AG09319 (cell line): ENCODE measurements at places on chromosomes 11 and 22.

GRCh38 chr11:130599073-130599654, 150.7 kb downstream of the ADAMTS15 start:
- no peak for DNase-seq

GRCh38 chr11:13475091-13475490, 12.1 kb upstream of the BTBD10 start:
- DNase-seq: no peak

GRCh38 chr11:12088047-12088481, 22.3 kb upstream of the MICAL2 start:
- no peak for DNase-seq

DNA sequence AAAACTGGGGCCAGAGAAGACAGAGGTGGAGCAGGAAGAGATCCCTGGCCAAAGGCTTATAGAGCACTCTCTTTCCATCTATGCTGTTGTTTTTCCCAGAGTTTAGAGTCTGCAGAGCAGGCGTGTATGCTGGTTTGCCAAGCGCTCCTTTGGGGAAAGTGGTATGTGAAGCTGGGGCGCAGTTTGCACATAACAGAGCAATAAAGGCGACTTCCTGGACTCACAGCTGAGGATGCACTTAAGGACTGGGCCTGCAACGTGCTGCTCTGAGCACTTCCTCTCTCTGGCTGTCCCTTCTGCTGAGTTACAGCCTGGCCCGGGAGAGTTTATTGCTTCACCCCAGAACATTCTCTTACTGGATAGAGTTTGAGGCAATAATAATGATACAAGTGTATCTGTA, 41.7 kb downstream of the THAP12 start:
- no peak for DNase-seq

GRCh38 chr22:30284172-30284571, 5.1 kb downstream of the CASTOR1 start:
- DNase-seq: no peak

GRCh38 chr22:43088627-43088983, 586 bp downstream of the TTLL1 start:
- no peak for DNase-seq

- DNase-seq: no peak
Measured at GRCh38 chr11:115272925-115273324, 231.3 kb downstream of the CADM1 start.

- peak; percentile 47 for DNase-seq
Measured at GRCh38 chr11:123407130-123407995, 22.7 kb upstream of the GRAMD1B start.

DNA sequence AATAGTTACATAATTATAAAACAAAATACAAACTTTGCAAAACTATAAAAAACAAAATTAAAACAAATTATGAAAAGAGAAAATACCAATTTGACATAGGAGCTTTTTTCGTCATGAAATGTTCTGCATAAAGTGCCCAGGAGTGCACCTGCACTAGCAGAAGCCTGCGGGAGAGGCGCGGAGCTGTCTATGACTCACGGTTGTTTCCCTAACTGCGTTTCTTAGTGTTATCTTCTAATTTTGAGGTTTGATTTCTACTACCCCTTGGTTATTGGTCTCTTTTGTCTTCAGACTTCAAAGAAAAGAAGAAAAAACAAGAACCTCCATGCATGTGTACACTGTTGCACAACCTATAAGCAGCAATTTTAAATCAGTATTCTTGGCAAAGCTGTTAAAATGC, 740.9 kb upstream of the LRRC4C start:
- no peak for DNase-seq

- DNase-seq: no peak
Measured at GRCh38 chr22:45887202-45888131, 89.5 kb downstream of the WNT7B start.

- no peak for DNase-seq
Measured at GRCh38 chr11:3161720-3162409, 3.2 kb downstream of the OSBPL5 start.

GRCh38 chr22:38412435-38413084, 42.4 kb downstream of the KCNJ4 start:
- DNase-seq: no peak

- DNase-seq: no peak
Measured at GRCh38 chr11:122746050-122746478, 90.5 kb downstream of the UBASH3B start.

DNA sequence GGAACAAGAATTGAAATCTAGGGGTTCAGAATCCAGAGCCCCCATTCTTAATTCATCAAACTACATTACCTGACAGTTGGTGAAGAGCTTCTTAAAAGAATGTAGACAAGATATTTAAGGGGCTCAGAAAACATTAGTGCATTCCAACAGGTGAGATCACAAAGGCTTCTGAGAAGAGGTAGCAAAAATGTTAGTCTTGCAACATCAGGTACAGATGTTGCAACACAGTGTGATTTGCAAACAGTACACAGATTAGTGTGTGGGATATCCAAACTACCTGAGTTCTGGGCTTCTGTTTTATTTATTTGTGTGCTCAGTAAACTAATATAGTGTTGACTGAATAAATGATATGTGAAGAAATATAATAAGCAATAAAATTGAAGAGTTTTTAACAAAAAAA, 11.8 kb downstream of the CASP4 start:
- no peak for DNase-seq

DNA sequence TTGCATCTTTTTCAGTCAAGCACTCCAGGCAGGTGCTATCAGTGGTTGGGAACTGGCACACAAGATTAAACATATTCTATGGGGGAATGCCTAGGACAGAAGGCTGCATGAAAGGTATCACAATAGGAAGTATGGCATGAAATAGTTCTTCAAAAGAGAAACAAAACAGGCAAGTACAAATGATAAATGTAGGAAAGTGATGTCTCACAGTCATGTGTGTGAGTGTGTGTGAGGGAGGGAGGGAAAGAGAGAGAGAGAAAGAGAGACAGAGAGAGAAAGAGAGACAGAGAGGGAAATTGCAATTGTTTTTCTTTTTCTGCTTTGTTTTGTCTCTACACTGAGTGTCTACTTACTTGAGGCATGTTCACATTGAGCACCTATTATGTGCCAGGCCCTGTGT, 456.3 kb downstream of the MIAT start:
- DNase-seq: no peak

DNA sequence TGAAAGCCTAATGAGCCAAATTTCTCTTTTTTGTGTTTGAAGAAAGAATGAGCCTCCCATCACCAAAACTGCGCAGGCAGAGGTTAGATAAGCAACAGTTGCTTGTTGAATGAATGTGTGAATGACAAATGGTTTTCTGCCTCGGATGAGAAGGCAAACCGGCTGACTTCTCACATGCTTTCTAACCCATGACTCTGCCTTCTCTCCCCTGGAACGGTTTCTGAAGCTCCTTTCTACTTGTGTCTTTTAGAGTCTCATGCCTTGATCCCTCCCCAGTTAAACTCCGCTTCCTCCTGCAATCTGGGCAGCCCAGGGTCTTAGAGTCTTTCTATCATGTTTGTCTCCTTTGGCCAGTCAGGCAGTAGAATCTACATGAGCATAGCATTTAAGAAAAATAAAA, 342.1 kb upstream of the NCAM1 start:
- no peak for DNase-seq

DNA sequence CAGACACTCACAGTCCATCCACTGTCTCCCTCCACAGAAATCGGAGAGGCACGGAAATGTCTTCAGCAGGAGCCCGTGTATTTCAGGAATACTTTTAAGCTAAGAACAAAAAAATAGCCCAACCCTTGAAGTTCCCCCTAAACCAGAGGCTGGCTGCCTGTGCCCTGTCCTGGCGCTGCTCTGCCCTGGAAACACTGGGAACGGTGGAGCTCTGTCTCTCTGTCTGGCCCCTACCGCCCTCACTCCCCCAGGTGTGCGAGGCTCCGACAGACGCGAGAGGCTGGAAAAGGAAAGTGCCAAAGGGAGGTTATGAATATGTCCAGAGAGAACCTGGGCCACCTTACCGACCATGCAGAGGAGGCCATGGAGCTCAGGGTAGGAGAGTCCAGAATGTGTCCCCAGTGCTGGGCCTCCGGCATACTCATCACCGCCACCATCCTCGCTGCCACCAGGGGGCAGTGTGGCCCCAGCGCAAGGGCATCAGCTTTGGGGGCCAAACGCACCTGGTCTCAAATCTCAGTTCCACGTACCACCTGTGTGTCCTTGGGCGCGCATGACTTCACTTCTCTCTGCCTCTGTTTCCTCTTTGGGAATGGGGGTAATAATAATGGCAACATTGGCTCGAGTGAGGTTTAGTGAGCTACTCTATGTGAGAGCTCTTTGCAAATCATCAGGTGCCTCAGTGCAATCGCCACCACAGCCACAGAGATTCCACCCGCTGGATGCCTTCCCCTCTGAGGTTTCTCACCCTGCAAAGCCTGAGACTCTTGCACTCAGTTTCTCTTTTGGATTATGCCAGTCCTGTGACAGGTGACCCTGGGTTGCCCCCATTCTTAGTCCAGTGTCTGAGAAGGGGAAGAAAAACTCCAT, 10.4 kb upstream of the SLCO2B1 start:
- DNase-seq: no peak

- no peak for DNase-seq
Measured at GRCh38 chr22:48714231-48714630, 1113.4 kb downstream of the BRD1 start.

DNA sequence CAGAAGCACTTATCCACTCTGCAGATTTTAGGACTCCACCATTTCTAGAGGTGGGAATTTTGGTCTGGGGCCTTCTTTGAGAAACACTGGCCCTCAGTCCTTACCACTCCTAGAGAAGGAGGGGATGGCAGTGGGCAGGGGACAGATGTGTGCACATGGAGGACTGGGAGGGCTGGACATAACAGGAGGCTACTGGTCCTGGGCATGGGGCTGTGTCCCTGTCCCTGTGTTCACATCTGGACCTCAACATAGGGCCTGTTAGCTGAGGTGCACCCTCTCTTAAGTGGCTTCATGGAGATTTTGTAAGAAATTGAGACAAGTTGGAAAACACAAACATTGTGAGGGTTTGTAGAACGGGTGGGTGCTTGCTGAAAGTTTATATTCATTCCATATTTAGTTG, 103.4 kb downstream of the ATXN10 start:
- DNase-seq: no peak

- DNase-seq: no peak
Measured at GRCh38 chr22:31942091-31942490, 2.2 kb upstream of the YWHAH start.

GRCh38 chr11:3378426-3379423, at the start of gene ZNF195:
TSS of gene ZNF195 (minus strand) at chr11:3379146. CDS start at chr11:3379040, 106 bp downstream.
- peak; percentile 79 for DNase-seq

DNA sequence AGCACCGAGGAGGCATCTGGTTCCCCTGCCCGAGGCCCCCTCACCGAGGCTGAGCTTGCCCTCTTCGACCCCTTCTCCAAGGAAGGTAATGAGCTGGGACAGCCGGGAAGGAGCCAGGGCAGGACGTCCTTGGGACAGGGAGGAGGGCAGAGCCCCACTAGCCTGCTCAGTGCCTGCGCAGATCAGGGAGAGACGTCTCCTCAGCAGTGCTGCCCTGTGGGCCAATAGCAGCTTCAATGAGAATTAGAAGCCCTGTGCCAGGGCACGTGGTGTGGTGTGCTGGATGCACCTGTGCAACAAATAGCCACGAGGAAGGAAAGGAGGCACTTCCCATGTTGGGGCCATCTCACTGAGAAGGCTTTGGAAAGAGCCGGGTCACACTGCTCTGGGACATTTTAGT, 5.4 kb upstream of the SAC3D1 start:
- no peak for DNase-seq

DNA sequence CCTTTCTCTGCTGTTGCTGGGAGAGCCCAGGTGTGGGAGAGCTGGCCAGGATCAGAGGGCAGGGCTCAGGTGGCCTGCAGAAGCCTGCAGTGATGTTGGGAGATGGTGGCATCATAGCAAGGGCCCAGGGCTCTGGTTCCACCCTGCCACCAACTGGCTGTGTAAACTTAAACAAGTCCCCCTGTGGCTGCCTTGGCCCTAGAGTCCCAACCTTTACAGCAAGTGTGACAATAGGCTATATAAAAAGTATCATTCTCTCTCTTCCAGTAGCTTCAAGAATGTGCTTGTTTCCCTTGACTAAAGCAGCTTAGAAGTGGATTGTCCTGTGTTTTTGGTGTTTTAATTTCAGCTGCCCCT, 201.8 kb upstream of the E2F8 start:
- DNase-seq: no peak

GRCh38 chr11:69352715-69353319, 58.9 kb downstream of the MYEOV start:
- peak; percentile 75 for DNase-seq

DNA sequence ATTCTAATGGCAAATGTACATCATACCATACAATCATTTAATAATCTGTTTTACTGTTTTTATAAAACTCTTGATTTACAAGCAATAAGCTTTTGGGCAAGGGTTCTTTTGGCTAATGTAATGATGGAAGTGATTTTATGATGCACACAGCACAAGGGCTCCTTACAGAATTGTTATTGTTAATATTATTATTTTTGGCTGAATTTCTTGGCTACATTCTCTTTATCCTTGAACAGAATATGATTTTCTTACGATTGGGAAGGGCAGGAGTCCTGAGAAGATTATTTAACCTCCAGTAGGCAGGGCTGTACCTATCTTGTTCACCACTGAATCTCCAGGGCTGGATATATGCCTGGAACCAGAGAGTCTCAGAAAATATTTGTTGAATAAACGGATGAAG, 70.4 kb upstream of the ARHGAP20 start:
- no peak for DNase-seq

- DNase-seq: no peak
Measured at GRCh38 chr11:95365348-95365747, 134.3 kb upstream of the SESN3 start.

DNA sequence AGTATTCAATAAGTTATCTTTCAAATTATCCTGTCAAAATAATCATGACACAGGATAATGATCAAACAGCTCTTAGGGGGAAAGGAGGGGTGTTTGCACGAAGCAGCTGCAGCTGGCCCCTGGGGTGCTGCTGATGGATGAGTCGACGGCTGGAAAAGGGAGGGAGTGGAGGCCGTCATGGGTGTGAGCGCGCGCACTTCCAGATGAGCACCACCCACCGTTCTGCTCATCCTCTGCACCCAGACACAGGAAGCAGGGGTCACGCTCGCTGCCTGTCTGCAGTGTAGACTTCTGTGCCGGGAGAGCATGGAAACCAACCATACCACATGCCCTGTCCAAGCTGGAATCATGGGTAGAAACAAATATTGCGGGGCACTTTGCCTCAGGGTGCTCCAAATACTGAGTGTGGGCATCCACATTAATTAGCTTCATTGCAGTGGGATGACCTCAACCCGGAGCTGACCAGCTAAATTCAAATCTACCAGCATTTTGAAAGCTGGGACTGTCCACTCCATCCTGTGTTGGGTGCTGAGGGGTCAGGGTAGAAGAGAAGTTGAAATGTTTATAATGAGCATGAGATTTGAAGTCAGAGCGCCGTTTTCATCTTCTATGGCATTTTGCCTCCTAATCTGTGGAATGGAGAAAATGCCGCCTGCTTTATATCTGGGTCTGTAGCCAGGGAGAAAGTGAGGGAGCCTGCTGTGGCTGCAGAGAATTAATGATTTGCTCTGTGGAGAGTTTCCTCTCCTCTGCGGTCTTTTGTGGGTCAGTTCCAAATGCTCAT, 802.4 kb downstream of the TBC1D22A start:
- no peak for DNase-seq

DNA sequence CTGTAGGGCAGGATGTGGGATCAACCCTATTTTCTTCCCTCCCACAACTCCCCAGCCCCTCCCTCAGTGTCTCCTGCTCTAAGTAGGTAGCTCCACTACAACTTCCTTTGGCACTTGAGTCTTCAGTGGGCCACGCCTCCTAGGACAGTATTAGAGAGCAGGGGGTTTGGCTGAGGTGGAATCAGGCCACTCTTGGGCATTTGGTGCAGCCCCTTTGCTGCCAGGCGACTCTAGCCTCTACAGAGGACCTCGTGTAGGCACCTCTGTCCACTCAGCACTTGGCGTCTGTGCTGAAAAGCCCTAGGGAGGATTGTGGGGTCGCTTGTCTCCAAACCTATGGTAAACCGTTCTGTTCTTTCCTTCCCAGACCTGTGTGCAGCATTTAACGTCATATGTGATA, 2.7 kb downstream of the FADD start:
- DNase-seq: no peak
